Right renal cortex interstitium (tissue), 3 donors: ENCODE measurements at places on chromosomes 13 and 19.

DNA sequence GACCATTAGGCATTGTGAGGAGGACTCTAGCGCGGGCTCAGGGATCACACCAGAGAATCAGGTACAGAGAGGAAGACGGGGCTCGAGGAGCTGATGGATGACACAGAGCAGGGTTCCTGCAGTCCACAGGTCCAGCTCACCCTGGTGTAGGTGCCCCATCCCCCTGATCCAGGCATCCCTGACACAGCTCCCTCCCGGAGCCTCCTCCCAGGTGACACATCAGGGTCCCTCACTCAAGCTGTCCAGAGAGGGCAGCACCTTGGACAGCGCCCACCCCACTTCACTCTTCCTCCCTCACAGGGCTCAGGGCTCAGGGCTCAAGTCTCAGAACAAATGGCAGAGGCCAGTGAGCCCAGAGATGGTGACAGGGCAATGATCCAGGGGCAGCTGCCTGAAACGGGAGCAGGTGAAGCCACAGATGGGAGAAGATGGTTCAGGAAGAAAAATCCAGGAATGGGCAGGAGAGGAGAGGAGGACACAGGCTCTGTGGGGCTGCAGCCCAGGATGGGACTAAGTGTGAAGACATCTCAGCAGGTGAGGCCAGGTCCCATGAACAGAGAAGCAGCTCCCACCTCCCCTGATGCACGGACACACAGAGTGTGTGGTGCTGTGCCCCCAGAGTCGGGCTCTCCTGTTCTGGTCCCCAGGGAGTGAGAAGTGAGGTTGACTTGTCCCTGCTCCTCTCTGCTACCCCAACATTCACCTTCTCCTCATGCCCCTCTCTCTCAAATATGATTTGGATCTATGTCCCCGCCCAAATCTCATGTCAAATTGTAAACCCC is 2.8 kb upstream of the CEACAM5 start:
- DNase-seq, result peak; percentile 1

- no peak for DNase-seq
Measured at GRCh38 chr13:63737418-63737817, 2321.8 kb upstream of the PCDH20 start.

DNA sequence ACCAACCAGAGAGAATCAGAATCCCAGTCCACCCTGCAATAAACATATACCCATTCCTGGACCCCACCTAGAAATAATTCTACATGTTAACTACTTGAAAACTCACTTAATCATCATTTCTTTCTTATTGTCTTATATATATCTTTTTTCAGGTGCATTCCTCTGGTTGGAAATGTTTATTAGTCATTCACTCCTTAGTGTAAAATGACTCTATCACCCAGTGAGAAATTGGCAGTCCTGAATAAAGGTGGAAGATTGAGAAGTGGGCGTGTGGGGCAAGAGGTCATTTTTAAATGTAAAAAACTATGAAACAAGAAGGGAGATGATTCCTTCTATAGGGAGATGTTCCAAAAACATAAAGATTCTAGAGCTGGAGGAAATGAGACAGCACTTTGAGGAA is 101.2 kb upstream of the MBNL2 start:
- DNase-seq, result no peak

DNA sequence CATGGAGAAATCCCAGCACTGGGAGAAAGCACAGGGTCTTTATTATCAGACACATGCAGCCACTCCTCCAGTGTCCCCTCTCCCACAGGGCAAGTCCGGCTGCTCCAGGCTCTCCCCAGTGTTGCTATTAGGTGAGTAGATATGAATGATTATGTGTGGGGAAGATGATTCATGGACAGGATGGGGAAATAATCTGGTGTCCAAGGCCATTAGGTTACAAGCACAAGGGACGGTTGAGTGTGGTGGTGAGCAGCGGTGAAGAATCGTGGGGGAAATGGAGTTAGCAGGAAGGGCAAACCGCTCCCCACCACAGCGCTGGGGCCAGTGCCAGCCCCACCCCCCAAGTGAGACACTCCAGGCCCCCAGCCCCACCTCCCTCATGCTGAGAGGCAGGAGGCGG is 19.0 kb downstream of the CD177 start:
- DNase-seq, result no peak

- DNase-seq, result no peak
Measured at GRCh38 chr19:16509141-16510061, 13.2 kb downstream of the C19orf44 start.

- no peak for DNase-seq
Measured at GRCh38 chr19:19315444-19315843, 4.9 kb downstream of the SUGP1 start.

DNA sequence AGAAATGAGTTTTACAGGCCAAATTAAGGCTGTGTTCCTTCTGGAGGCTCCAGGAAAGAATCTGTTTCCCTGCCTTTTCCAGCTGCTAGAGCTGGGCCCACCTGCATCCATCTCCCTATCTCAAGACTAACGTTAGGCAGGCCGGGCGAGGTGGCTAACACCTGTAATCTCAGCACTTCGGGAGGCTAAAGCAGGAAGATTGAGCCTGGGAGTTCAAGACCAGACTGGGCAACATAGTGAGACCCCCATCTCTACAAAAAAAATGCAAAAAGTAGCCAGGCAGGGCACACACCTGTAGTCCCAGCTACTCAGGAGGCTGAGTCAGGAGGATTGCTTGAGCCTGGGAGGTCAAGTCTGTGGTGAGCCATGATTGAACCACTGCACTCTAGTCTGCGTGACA is 14.6 kb downstream of the HIF3A start:
- no peak for DNase-seq

DNA sequence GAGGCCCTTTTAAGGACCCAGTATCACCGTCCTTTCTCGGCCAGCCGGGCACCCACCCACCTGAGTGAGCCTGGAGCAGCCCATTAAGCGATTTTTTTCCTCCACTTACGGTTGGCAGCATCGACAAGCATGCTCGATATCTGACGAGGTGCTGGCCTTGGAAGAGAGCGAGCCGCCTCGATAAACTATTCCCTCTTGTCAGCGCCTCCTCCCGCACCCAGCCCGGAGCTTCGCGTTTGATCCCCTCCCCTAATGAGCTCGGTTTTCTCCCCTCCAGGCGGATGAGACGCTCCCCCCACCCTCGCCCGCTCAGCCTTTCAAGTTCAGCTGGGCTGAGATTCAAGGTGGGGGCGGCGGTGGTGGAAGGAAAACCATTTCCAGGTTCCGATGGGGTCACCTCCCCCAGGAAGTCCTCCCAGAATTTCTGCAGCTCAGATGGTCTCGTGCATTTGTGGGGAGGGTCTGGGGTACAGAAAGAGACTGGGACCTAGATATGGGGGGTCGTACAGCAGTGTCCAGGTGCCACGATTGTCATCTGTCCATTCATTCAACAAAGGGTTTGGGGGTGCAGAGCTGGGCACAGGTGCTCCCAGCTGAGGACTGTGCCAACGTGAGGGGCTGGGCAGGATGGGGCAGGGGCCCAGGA is 18.9 kb upstream of the ONECUT3 start:
- no peak for DNase-seq
